ENCODE measurements at places on chromosomes 4 and X.

GRCh38 chr4:147096667-147097604 lies 151.3 kb upstream of the TTC29 start:
- DNase-seq = peak; percentile 51

- no peak for DNase-seq
Measured at GRCh38 chr4:80259012-80259411, 7.5 kb upstream of the FGF5 start.

- DNase-seq = no peak
Measured at GRCh38 chr4:24957886-24958285, 45.0 kb upstream of the CCDC149 start.

DNA sequence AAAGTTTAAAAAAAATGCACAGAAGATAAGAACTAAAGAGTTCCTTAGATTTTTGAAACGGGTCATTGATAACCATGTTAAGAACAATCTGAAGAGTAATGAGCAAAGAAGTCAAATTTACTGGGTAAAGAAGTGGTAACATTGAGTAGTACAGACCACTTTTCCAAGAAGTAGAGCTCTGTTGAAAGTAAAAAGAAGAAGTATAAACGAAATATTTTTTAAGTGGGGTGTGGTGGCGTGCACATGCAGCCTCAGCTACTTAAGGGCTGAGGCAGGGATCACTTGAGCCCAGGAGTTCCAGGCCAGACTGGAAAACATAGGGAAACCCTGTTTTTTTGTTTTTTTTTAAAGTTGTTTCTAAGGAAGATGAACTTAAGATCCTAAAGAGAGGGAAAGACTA lies 68.5 kb downstream of the UBA6 start:
- no peak for DNase-seq

DNA sequence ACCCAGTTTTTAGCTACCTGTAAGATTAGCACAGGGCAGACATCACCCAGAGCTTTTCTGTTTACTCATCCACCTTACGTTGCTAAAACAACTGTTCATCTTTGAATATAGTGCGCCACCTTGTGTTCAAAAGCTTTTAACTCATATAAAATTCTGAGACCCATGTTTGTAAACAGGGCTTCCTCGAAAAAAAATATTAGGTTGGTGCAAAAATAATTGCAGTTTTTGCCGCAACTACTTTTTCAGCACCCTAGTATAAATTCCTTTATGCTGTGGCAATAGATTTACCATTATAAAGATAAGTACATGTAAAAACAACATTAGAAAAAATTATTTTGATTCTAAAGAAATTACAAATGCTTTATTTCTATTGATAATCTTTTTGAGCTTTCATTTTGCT lies 147.9 kb downstream of the LRBA start:
- peak; percentile 56 for DNase-seq

- DNase-seq = no peak
Measured at GRCh38 chrX:18579495-18579894, 92.4 kb downstream of the RS1 start.

GRCh38 chr4:85669204-85669603 lies 194.3 kb downstream of the ARHGAP24 start:
- DNase-seq = no peak

DNA sequence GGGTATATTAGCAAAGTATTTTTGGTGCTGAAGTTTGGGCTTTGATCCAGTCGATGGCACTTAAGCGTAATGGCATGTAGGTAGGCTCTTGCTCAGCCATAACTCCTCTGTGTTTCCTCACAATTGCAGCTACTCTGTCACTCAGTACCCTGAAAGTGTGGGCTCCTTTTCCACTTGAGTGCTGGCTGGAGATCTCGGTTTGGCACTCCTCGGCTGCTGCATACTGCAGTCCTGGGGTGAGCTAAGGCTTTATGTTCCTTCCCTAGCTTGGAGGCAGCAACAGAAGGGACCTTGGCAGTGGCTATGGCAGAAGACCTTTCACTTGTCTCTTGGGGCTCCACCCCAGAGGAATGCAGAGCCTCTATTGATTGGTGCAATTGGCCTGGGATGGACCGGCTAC lies 106.7 kb upstream of the GRXCR1 start:
- DNase-seq = no peak

DNA sequence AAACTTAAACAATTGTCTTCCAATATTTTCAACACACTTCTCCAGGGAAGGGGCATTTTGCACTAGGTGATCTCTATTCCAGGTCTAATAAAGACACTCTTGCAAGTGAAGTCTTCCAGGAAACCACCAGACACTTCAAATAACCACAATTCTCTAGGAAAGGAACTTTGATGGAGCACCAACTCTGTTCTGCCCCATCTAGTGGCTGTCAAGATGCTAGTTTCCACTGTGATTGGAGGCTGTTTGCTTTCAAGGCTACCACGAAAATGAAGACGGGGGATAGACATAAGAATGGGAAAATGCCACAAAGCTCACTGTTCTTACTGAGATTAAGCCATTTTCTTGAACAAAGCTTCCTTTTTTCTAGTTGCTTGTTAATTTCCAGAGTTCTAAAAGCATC lies 100.6 kb upstream of the F9 start:
- DNase-seq = no peak

- DNase-seq = no peak
Measured at GRCh38 chrX:99398545-99398944, 1011.5 kb downstream of the PCDH19 start.

- no peak for DNase-seq
Measured at GRCh38 chrX:16208601-16209000, 41.3 kb downstream of the MAGEB17 start.

- no peak for DNase-seq
Measured at GRCh38 chr4:53813998-53814397, 222.7 kb upstream of the LNX1 start.

DNA sequence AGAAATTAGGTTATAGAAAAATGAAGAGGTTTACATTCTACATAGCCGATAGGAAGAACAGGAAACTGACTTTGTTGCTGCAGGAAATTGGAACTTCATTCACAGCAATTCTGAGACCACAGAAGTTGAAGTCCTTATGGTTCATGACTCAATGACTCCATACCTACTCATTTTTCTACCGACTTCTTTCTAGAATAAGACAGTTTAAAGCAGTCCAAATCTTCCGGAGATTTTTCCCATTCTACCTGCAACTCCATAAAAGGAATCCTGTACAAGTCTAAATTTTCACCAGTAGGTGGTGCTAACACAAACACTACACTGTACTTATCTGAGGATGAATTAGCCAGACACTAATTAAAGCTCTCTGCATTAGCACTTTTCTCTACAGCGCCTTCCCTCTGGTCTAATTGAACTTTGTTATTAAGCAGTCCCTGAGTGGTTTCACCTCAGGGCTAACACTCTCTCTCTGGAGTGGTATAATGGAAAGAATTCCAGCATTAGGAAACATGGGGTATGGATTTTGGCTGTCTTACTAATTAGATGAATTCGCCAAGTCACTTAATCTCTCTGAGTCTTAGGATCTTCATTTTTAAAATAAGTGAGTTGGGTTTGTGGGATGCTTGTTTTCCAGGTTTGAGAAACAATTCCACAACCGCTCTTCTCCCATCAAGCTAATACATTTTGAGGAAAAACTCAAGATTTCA lies 167.9 kb downstream of the SMIM20 start:
- DNase-seq = no peak

DNA sequence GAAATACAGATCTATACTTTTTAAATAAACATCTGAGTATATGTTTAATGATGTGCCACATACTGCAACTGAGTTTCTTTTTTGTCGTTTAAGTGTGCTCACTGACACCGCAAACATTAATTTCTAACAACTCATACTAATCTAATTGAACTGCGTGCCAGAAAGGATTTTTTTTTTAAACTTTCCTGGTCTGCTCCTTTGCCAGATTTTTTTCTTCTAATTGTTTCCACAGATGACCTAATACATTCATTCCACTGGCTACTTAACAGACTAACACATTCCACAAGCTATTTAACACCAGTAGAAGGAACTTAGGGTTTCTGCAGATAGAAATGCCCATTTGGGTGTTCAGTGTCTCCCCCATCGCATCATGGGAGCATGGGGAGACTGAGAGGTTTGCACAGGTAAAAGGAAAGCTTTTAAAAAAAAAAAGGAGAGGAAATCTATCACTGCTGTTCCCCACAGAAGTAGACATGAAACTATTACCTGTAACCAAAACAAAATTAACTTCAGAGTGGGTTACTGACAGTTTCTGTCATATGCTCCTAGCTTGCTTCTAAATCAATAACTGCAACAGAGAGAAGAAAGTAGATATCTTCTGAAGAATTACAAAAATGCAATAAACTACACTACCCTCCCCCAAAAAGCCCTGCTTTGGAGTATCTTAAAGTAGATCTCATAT lies 31.6 kb downstream of the SH3KBP1 start:
- no peak for DNase-seq

- DNase-seq = no peak
Measured at GRCh38 chr4:110797486-110797885, 174.6 kb upstream of the PITX2 start.

DNA sequence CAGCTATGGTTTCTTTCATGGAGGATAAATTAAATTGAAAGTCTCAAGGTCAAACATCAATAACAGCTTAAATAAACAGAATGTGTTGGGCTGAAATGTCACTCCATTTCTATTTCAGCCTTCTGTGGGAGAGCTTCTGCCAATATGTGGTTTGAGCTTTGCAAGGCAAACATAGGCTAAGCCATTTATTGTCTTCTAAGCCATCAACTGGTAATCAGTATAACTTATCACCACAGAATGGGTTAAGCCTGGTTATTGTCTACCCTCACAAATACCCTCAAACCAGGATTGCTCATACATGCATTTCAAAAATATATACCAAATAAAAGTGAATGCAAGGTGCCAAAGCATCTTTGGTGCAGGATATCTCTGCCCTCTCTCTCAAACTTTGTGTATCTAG lies 52.7 kb downstream of the GABRB1 start:
- DNase-seq = no peak

DNA sequence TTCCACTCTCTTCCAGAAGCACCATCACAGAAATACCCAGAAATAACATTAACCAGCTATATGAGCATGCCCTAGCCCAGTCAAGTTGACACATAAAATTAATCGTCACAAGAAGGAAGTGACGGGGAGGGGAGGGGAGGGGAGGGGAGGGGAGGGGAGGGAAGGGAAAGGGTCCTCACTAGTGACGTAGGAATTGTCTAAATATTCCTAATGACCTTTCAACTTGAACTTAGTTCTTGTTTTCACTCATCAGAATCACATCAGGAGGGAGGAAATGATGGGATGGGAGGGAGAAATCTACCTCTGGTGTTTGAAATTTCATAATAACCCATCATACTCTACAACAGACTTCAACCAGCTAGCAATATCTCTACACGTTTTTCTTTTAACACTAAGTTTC lies 52.2 kb upstream of the NOCT start:
- no peak for DNase-seq

- no peak for DNase-seq
Measured at GRCh38 chr4:114729068-114729738, 130.6 kb downstream of the UGT8 start.

DNA sequence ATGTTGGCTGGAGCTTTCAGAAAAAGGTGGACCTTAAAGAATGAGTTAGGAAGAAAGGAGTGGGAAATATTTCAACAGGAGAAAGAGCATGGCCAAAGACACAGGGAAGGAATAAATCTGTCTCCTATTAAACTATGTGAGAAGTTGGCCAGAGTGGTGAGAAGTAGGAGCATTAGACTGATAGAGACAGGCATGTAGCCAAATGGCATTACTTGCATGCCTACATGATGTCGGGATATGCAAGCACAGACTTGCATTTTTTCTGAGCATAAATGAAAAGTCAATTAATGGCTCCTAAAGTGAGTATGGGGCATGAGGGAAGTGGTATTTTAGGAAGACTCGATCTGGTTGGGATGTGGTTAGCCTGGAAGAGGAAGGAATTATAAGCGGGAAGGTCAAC lies 279.6 kb upstream of the PITX2 start:
- no peak for DNase-seq

DNA sequence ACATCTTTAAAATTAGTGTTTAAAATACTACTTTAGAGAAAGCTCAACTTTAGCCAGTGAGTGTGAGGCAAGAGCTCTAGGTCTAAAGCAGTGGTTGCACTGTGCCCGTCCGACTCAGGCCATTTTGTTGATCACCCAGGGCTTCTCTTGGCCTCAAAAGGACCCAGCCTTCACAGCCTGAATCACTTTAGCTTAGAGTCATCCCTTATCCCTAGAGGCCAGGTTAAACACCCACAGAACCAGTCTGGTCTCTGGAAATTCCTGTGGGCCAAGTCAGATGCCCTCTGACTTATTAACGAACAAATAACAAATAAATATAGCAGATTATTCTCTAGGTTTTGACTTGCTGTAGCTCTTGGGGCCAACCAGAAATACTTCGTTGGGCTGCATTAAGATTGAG lies 102.3 kb downstream of the WWC2 start:
- DNase-seq = peak; percentile 2

- no peak for DNase-seq
Measured at GRCh38 chrX:40164751-40165150, 67.0 kb upstream of the BCOR start.

GRCh38 chr4:3251691-3252479 lies 2.9 kb downstream of the MSANTD1 start:
- no peak for DNase-seq

- DNase-seq = no peak
Measured at GRCh38 chr4:1351854-1352566, 5.0 kb downstream of the UVSSA start.

- DNase-seq = no peak
Measured at GRCh38 chr4:96342196-96342595, 502.3 kb downstream of the PDHA2 start.

GRCh38 chrX:16222151-16222550 lies 54.9 kb downstream of the MAGEB17 start:
- peak; percentile 10 for DNase-seq

Measured in AG09309 (cell line).